ENCODE measurements at places on chromosomes 5 and 9. TPM values are rescaled to one million over a fixed set of nuclear protein-coding genes. Genes with fewer than 3 reads are reported as not detected.

Gene SOX30
- not detected for total RNA-seq

GRCh38 chr9:32884482-32884881, 101.1 kb downstream of the TMEM215 start:
- H3K27ac ChIP-seq = no peak overlapping the region
- H3K4me1 ChIP-seq = no peaks in the 10 kb centered on the region
- H3K27me3 ChIP-seq = 0 out of 2 replicates have a peak, but pooled peaks cover 8% of the 10 kb centered on the region
- H3K4me3 ChIP-seq = no peak overlapping the region

Gene MARVELD2
- total RNA-seq = 5.5 TPM

DNA sequence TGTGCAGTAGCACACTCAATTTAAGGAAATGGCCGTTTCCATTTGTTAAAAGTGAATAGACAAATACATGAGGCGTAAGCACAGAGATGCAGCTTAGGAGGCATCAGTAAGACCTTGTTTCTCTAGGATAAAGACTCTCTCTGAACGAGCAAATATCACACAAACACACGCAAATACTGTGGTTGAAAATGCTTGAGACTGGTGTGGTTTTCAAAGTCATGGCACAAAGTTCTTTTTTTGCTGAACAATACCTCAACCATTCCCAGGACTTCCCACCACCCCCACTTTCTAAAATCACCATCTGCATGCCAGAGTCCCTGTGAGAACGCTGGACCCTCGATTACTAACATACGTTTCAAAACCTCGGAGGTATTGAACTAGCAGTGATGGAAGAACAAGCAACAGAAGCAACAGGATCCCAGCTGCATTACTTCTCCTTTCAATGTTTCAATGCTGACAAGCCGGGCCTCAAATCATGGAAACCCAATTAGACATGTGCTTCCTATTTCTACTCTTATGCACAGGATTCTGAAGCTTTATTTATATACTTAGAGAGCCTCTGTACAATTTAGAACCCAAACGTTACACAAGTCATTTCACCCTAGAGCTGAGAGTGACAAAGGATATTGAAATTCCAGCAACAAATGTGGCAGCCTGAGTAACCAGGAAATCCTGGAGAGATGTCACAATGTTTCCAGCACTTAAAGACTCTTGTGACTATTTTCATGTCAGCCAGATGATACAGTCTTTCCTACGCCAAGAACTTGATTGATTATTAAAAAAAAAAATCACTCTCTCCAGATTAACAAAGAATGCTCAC, 63.9 kb downstream of the CDC14B start:
- H3K27ac ChIP-seq = peak overlapping the region; percentile 93
- peak overlapping the region; percentile 57 for H3K4me3 ChIP-seq
- DNase-seq = peak; percentile 88
- no peaks in the 10 kb centered on the region for H3K27me3 ChIP-seq
- peaks cover 59% of the 10 kb centered on the region for H3K4me1 ChIP-seq
- no peaks in the 10 kb centered on the region for H3K36me3 ChIP-seq

DNA sequence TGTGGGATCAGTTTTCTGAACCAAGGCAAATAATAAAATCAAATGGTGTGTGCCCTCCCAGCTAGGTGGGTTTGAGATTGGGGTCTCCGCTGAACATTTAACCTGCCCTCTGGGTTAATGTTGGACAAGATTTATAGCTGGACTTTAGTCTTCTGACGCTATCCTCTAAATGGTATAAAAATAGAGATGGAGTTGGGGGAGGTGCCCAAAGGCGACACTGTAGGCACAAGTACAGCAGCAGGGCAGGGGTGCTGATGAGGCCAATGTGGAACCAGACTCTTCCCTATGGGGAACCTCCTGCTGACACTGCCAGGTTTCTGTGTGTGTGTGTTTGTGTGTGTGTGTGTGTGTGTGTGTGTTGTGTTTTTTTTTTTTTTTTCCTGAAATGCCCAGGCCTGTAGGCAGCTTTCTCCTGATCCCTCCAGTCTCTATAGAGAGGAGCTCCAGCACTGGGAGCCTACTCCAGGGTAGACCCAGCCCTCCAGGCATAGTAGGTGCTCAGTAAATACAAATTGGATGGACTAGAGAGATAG, 37.9 kb downstream of the PCDH1 start:
- H3K36me3 ChIP-seq = no peaks in the 10 kb centered on the region
- DNase-seq = no peak
- H3K4me3 ChIP-seq = no peak overlapping the region
- no peaks in the 10 kb centered on the region for H3K27me3 ChIP-seq

DNA sequence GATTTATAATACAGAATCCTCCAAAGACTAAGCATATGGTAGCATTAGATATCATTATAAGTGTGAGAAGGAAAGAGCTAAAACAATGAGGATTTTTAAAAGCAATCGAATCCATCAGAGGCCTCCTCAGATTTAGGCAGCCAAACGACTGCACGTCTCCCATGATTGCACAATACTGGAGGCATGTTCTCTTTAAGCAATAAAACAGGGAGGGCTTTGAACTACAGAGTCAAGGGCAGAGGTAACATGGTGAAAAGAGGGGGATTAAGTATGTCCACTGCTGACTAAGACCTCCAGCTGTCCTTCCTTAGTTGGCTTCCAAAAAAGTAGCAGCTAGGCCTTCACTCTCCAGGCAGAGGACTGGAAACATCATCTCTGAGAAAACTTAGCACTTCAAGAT, 298.7 kb upstream of the RGMB start:
- no peaks in the 10 kb centered on the region for H3K27me3 ChIP-seq
- peak; percentile 42 for DNase-seq
- H3K4me1 ChIP-seq = peaks cover 36% of the 10 kb centered on the region
- no peak overlapping the region for H3K4me3 ChIP-seq

- H3K36me3 ChIP-seq = no peaks in the 10 kb centered on the region
- peak; percentile 91 for DNase-seq
- H3K4me1 ChIP-seq = peaks cover 7% of the 10 kb centered on the region
Observed at GRCh38 chr9:133990366-133991213, 1.5 kb downstream of the VAV2 start.

Gene TYRP1
- total RNA-seq = not detected

DNA sequence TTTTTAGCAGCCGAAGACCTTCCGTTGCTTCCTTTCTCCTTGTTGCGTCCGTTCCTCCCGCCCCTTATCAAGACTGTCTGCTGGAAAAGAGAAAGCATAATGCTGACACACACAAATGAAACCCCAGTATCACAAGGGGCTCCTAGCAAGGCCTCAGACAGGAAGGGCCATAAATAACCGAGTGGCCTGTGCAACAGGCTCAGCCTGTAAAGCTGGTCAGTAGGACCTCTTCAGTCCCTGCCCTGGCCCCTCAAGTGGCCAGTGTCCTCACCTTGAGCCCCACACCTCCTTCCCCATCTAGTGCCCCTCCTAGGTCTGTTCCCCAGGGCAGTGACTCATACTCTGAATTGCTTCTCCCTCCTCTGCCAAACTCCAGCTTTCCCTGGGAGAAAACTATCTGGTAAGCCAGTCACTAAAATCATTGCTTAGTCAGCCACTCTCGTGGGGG, 174.6 kb upstream of the IL12B start:
- DNase-seq = peak; percentile 93
- peaks cover 29% of the 10 kb centered on the region for H3K4me1 ChIP-seq
- no peaks in the 10 kb centered on the region for H3K36me3 ChIP-seq
- no peaks in the 10 kb centered on the region for H3K27me3 ChIP-seq

- no peak overlapping the region for H3K27ac ChIP-seq
- no peaks in the 10 kb centered on the region for H3K4me1 ChIP-seq
- H3K4me3 ChIP-seq = no peak overlapping the region
- H3K36me3 ChIP-seq = no peaks in the 10 kb centered on the region
- DNase-seq = peak; percentile 87
- no peaks in the 10 kb centered on the region for H3K27me3 ChIP-seq
Observed at GRCh38 chr9:137034709-137035506, 3.0 kb upstream of the FUT7 start.

GRCh38 chr5:94469894-94470329, 148.5 kb downstream of the KIAA0825 start:
- peak overlapping the region; percentile 39 for H3K4me3 ChIP-seq
- 0 out of 2 replicates have a peak overlapping the region, but pooled peaks have one; percentile 25 for H3K27ac ChIP-seq
- no peaks in the 10 kb centered on the region for H3K27me3 ChIP-seq
- peak; percentile 86 for DNase-seq

- no peaks in the 10 kb centered on the region for H3K36me3 ChIP-seq
- DNase-seq = peak; percentile 29
- peak overlapping the region; percentile 70 for H3K27ac ChIP-seq
Observed at GRCh38 chr5:124627815-124628595, 118.4 kb downstream of the ZNF608 start.

Gene SPINK5
- not detected for total RNA-seq
